Erythroblast (primary cell): ENCODE measurements at places on chromosomes 5 and 9.

DNA sequence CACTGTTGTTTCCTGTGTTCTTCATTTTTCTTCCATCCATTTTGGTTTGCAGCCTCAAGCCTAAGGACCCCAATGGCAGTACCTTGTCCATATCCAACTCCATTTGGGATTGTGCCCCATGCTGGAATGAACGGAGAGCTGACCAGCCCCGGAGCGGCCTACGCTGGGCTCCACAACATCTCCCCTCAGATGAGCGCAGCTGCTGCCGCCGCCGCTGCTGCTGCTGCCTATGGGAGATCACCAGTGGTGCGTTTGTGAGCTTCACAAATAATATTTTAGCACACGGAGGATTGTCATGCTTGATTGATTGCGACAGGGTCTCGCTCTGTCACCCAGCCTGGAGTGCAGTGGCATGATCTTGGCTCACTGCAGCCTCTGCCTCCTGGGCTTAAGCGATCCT is 136.8 kb downstream of the TLE4 start:
- no peak for DNase-seq

GRCh38 chr5:31346896-31347551 is 153.5 kb downstream of the CDH6 start:
- DNase-seq: no peak

GRCh38 chr5:37771731-37772130 is 68.1 kb downstream of the GDNF start:
- DNase-seq: no peak

DNA sequence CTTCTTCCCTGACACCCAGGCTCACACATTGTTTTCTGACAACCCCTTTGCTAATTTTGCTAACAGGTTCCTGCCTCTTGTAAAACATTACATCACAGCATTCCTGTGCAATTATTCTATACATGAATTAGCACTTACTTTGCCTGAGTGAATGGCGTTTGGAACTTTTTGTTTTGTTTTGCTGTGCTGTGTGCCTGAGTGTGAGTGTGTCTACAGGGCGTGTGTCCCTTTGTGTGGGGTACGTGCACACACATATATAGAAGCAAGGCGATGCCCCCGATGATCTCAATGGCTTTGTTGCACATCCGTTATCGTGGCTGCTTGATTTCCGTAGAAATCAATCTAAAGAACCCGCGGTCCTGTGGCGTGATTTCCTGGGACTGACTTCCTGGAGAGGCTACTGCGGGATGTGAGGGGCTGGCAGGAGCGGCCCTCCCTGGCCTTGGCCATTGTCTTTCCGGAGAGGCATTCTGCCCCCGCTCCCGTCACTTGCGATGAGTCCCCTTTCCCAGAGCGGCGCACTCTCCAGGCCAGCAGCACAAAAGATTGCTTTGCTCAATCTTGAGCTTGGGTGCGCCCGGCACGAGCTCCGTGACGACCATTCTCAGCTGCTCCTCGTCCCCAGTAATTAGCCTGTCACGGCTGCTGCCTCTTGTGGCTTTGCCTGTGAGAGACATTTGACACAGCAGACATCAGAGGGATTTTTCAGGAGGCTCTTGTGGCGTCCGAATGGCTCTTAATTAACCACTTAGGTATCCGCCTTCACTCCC is 398.1 kb upstream of the IRX1 start:
- DNase-seq: no peak

GRCh38 chr9:74526215-74526614 is 29.1 kb downstream of the RORB start:
- no peak for DNase-seq

- DNase-seq: no peak
Observed at GRCh38 chr9:127492616-127493015, 41.3 kb downstream of the LRSAM1 start.

DNA sequence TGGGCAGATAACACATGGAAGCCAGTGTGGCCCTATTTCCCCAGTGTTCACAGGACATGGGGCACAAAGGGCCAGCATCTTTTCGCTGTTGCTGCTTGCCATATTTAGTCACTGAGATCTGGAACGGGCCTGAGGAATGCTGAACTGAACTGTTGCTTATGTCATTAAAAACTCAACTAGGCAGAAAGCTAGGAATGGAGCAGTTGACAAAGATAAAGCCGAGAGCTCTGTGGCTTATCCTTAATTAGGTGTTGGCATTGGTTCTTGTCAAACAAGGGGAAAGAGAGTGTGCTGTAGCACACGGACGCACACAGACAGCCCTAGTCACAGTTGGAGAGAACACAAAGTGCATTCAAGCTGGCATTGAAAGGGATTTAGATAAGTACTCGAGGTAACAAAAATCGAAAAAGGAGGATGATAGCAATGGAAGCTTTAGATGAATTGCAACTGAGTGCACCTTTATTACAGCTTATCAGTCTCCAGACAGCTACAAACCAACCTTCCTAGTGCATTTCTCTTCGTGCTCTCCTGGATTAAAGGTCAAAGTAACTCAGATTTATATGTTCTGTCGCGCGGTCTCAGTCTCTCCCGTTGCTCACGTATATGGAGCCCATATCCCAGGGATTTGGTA is 450.2 kb upstream of the ZNF608 start:
- DNase-seq: no peak

- DNase-seq: no peak
Observed at GRCh38 chr9:135611142-135611874, 28.0 kb downstream of the GLT6D1 start.

- DNase-seq: no peak
Observed at GRCh38 chr5:40688996-40689395, 9.3 kb downstream of the PTGER4 start.

DNA sequence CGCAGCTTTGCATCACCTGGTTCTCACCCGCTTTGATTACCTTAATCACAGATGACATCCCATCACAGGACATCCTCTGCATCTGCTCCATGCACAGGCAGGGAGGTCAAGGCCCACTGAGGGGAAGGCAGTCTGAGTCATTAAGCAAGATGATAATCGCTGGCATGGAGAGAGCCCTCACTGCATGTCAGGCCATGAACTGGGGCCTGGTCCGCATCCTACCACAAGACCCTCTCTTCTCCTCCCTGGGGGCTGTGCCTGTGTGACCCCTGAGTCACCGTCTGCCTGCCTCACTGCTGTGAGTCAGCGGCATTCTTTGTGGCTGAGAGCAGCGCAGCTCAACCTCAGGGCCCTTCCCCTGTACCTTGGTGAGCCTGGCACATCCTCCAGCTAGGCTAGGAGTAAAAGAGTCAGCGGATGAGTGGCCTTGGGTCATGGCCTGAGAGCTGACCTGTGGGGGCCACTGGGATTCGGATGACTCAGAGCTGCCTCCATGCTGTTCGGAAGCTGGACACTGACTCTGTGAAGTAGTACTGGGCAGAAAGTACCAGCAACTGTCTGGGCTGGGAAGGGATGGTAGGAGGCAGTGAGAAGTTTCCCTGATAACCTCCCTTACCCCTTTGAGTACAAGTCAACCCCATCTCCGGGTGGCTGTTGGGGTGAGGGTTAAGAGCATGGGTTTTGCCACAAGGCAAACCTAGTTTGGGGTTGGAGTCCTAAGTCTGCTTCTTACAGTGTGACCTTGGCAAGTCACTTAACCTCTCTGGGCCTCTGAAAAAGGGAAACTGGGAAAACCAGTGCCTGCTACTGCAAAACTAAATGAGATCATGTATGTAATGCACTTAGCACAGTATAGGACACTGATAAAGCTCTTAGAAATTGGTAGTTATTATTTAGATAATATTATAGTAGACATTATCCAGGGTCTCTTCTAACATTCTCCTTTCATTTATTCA is 14.6 kb upstream of the ARSI start:
- DNase-seq: no peak

DNA sequence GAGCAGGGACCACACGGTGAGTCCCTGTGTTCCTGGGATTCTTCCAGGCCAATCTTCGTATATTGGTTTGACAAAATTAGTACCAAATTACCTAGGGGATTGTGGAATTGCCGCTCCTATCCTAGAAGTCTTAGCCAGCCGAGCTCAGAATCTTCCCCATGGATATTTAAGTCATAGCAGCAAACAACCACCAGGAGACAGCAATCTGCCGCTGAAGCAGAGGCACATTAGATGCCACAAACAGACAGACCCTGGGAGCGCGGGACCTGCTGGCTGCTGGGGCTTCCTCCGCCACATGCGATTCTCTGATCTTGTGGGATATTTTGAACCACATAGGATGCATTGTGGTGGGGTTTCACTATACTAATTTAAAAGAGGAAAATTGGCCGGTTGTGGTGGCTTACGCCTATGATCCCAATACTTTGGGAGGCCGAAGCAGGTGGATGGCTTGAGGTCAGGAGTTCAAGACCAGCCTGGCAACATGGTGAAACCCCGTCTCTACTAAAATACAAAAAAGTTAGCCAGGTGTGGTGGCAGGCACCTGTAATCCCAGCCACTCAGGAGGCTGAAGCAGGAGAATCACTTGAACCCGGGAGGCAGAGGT is 31.7 kb upstream of the ZBTB43 start:
- no peak for DNase-seq

DNA sequence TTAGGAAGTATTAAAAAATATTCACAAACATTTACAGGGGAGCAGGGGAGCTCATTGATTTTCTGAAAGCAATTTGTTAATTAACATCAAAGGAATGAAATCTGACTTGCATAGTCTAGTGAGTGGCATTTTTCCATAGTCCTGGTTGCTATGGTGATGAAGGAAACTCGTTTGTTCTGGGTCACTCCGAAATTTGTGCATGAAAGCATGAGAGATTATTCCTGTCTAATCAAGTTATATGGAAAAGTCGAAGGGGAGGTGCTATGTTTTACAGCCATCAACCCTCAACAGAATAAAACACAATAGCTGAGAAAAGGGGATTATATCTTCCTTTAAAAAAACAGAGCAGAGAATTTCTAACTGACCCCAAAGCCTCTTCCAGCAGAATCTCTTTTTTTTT is 1495.7 kb upstream of the WWC1 start:
- no peak for DNase-seq

DNA sequence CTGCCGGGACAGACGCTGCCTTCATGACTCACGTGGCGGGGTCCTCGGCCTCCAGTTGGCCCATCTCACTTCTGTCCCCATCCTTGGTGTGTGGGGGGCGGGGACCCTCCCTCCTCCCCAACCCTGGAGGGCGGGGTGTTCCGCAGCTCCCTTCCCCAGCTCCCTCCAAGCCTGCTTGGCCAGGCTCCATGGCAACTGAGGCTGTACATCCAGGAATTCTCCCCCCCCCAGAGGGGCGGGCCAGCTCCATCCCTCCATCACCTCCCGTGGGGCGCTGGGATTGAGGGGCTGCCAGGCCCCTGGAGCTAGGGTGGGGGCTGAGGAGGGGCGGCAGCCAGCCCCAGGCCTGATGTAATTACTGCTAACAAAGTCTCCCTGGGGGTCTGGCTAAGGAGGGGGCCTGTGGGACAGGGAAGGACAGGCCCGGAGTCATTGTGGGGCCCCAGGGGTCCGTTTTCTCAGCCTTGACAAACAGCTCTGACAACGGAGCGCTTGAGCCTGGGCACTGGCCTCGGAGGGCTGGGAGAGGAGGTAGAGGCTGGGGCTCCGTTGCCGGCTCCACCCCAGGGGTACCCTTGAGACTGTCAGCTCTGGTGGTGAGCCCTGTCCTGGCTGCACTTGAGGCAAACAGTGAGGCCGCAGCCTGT is 8.0 kb downstream of the DIPK1B start:
- no peak for DNase-seq

GRCh38 chr5:174218162-174218561 is 172.7 kb downstream of the NSG2 start:
- no peak for DNase-seq

DNA sequence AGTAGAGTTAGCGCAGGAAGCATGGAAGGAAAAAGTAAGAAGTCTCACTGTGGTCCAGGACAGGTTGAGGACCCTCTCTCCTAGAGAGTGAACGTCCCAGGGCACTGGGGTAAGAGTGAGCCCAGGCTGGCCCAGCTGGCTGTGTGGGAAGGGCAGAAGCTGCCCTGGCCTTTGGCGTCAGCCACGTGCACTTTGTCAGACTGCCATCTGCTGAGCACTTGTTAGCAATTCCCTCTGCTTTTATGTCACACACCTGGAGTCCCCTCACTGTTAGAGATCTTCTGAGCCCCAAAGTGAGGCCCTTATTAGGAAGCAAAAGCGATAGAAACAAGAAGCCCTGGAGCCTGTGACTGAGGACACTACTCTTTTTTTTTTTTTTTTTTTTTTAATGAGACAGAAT is 79.1 kb downstream of the UGCG start:
- DNase-seq: peak; percentile 16

- no peak for DNase-seq
Observed at GRCh38 chr5:142771666-142772065, 1.5 kb downstream of the ARHGAP26 start.

DNA sequence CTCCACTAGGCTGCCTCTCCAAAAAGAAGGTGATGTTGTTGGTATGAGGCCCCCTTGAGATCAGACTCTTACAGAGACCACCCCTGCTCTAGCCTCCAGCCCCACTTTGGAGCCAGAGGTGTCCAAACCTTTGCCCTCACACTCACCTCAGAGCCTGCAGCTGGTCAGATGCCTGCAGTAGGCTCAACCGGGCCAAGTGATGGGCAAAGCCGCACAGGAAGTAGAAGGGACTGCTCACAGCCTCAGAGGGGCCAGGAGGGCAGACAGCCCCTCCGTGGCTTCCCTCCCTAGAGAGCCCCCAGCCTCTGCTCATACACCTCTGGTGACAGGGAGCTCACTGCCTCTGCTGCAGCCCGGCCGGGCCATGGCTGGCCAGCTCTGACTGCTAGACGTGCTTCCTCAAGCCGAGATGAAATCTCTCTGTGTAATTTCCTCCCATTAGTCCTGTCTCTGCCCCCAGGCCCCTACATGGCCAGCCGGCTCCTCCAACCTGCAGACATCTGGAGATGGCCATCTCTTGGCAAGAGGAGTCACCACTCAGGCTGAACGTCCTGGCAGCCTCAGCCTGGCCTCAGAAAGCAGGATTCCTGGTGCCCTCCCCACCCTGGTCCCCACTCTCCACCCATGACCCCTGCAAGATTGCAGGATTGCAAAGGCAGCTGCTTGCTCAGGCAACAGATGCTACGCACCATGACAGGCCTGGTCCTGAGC is 7.3 kb upstream of the TCF7 start:
- DNase-seq: no peak

DNA sequence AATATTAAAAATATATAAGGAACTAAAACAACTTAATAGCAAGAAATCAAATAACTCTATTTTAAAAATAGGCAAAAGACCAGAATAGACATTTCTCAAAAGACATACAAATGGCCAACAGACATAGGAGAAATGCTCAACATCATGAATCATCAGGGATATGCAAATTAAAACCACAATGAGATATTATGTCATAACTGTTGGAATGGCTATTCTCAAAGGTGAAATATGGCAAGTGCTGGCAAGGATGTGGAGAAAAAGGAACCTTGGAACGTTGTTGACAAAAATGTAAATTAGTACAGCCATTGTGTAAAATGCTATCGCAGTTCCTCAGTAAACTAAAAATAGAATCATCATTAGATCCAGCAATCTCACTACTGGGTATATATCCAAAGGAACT is 468.5 kb downstream of the NFIB start:
- DNase-seq: no peak

GRCh38 chr5:10635257-10635866 is 71.5 kb downstream of the ANKRD33B start:
- no peak for DNase-seq

GRCh38 chr9:122033775-122034373 is 59.2 kb downstream of the TTLL11 start:
- DNase-seq: no peak

- DNase-seq: no peak
Observed at GRCh38 chr5:54732108-54732507, 214.5 kb downstream of the SNX18 start.

- no peak for DNase-seq
Observed at GRCh38 chr5:171667341-171668096, 118.1 kb upstream of the SMIM23 start.

GRCh38 chr9:114685951-114686350 is 4.0 kb upstream of the TEX48 start:
- no peak for DNase-seq
